ENCODE measurements at places on chromosomes 4 and X.

- no peak for DNase-seq
Observed at GRCh38 chrX:9240956-9241355, 207.0 kb upstream of the FAM9B start.

GRCh38 chr4:31045724-31046318, 325.7 kb downstream of the PCDH7 start:
- DNase-seq, result no peak

GRCh38 chrX:110003167-110004156, 548 bp downstream of the TMEM164 start:
- no peak for DNase-seq

- no peak for DNase-seq
Observed at GRCh38 chr4:10552591-10553280, 95.5 kb upstream of the ZNF518B start.

DNA sequence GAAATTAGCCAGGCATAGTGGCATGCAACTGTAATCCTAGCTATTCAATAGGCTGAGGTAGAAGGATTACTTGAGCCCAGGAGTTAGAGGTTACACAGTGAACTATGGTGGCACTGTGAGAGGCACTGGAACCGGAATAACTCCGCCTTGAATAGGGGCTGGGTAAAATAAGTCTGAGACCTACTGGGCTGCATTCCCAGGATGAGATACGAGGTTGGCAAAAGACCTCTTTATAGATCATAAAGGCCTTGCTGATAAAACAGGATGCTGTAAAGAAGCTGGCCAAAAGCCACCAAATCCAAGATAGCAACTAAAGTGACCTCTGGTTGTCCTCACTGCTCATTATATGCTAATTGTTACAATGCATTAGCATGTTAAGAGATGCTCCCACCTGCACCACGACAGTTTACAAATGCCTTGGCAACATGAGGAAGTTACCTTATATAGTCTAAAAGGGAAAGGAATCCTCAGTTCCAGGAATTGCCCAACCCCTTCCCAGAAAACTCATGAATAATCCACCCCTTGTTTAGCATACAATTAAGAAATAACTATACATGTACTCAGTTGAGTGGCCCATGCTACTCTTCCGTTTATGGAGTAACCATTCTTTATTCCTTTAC, 88.6 kb downstream of the CENPC start:
- no peak for DNase-seq

DNA sequence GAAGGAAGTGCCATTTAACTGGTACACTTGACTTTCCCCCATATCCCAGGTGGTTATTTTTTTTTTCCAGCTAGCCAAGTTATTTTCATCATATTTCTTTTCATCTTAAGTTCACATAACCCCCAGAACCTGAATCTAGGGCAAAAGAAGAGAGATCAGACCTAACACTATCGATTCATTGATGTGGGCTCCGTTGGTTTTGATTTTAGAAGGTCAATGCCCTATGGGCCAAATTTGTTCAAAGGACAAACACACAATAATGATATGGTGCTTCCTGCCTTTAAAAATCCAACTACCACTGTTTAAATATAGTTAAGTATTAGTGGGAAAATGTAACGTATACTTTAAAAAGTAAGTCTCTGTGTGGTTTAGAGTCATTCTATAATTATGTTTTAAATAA, 665.7 kb downstream of the ZNF674 start:
- no peak for DNase-seq

- DNase-seq, result no peak
Observed at GRCh38 chr4:47729131-47729680, 108.7 kb downstream of the CORIN start.

- no peak for DNase-seq
Observed at GRCh38 chr4:20178902-20179576, 72.7 kb upstream of the SLIT2 start.

DNA sequence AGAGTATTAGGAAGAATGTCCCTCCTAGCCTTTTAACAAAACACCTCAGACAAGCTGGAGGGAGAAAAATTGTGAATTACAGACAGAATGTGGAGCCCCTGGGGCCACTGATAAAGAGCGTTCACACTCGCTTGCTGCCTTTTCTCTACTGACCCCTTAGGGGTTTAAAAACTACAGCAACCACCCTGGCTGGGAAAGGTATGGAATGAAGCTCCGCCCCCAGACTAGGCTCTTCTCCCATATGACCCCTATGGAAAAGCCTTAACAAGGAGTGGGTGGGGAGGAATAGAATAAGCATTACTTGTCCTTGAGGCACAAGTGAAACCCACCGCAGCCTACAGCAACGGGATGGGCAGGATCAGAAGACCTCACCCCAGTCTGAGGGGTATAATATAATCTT, 26.3 kb downstream of the ANKRD50 start:
- DNase-seq, result no peak

DNA sequence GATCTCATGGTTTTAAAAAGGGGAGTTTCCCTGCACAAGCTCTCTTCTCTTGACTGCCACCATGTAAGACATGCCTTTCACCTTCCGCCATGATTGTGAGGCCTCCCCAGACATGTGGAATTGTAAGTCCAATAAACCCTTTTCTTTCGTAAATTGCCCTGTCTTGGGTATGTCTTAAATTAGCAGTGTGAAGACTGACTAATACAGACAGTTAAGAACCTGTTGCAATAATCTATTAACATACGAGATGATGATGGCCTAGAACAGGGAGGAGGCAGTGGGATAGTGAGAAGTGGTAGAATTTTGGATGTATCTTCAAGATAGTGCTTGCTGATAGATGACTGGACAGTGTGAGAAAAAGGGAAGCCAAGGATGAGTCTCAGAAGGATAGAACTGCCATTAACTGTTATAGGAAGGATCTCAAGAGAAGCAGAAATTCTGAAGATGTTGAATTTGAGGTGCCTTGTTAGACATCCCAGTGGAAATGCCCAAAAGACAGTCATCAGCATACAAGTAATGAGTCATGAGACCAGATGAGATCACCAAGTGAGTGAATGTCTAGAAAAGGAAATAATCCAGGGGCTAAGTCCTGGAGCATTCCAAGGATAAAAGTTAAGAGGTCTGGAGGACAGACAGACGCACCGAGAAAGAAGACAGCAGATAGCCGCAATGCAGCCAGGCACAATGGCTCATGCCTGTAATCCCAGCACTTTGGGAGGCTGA, 38.8 kb upstream of the UGDH start:
- no peak for DNase-seq

DNA sequence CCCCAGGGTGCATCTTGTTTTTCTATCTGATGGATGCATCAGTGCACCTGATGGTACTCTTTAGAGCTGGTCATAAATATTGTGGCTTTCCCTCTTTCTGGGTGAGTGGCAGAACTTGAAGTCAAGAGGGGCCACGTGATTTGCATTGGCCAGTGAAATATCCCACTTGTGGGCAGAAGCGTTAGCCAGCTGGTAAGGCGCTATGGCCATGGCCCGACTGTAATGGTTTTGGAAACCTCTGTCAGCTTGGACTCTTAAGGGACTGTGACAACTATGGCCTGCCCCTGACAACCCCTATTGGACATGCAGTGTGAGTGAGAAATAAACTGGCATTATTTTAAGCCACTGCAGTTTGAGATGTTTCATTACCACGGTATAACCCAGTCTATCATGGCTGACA, 72.8 kb downstream of the SEL1L3 start:
- DNase-seq, result no peak

DNA sequence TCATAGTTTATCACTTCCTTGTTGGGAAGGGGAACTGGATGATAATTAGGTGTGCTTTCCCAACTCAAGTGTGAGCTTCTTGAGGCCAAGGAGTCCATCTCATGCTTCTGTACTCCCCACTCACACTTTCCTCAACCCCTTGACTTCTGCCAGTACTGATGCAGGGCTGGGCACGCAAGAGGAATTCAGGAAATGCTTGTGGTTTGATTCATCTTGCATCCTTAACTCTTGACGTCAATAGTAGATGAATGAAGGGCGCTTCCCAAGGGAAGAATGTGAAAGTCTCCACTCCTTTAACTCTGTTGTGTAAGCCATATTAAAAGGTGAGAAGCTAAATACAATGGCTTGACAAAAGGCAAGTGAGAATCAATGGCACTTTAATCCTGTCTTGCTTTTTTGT, 101.8 kb downstream of the AGTR2 start:
- DNase-seq, result no peak

DNA sequence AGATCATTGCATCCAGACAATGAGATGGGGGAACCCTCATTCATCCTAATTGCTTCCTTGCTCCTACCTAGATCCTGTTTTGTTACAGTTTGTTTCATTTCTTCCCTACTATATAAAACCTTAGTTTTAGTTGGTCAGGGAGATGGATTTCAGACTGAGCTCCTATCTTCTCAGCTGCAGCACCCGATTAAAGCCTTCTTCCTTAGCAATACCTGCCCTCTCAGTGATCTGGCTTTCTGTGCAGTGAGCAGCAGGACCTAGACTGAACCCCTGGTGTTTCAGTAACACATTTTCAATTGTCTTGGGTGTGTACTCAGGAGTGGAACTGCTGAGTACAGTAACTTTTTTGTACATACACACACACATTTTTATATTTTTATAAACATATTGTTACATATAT, 187.4 kb downstream of the APBB2 start:
- no peak for DNase-seq

GRCh38 chrX:130636277-130636676, 234.5 kb downstream of the RBMX2 start:
- no peak for DNase-seq

DNA sequence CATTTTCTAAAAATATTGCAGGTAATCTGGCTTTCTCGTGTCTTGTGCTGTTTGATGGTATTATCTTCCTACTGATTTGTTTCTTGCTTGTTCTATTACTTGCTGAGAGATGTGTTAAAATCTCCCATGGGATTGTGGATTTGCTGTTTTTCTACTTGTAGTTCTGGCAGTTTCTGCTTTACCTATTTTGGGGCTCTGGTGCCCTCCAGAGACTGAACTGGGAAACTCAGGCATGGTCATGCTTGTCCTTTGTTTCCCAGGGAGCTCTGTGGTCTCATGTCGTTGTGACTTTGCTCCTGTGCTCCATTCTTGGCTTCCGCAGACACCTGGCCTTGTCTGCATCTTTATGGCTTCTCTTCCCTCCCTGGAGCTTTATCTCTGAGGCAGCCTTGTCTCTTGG, 39.5 kb downstream of the NSD2 start:
- no peak for DNase-seq

GRCh38 chr4:128802680-128803628, 6.5 kb upstream of the JADE1 start:
- no peak for DNase-seq

DNA sequence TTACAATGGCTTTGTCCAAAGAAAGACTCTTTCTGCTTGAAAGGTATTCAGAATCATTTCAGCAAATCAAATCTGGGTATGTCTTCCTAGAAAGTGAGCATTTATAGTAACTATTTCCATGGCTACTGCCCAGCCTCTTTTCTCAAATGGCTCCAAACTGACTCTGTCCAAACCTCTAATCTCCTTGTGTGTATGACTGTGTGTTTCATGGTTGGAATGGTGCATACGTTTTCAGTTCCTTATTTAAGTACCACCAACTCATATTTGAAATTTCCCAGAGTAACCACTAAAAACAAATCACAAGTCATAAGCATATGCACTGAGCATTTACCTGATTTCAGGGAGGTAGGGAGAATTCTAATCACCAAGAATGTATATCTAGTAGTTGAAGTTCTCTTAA, 106.0 kb downstream of the TMEM144 start:
- DNase-seq, result no peak

- DNase-seq, result no peak
Observed at GRCh38 chr4:101123231-101123630, 224.1 kb downstream of the PPP3CA start.

- no peak for DNase-seq
Observed at GRCh38 chrX:29627833-29628232, 587.5 kb upstream of the MAGEB2 start.

DNA sequence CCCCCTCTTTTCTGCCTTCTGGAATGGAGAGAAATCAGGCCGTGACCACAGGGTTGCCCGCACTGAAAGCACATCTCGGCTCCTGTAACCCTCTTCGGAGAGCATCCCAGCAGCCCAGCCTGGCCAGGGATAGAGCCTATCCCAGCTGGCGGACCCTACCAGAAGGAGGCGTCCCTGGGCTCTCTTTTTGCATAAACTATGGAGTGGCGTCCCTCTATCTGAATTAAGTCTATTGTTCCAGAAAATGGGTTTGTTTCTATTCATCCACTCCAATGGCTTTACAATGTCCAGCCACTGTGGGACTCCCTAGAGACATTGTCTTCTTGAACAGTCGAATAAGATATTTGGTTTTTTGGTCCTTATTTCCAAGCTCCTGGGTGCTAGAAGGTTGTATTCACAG, 689 bp upstream of the NHSL2 start:
- no peak for DNase-seq
